ENCODE measurements at places on chromosomes 2 and 18.

DNA sequence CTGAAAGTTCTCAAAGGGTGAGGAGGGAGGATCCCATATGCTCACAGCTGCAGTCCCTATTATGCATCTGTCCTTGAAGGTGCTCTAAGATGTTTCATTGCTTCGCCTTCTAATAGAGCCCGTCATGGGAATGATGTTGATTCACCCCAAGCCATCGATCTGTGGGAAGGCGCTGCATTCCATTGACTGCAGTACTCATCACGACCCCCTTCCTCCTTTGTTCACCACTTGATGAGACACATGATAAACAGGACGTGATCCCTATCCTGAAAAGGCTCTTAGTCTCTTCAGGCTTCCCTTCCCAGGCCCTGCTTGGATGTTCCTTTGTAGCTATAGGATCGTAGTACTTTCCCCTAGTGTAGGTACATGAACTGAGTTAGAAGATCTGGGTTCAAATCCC lies 181.8 kb downstream of the AGPS start:
- no peak for DNase-seq

GRCh38 chr18:51029378-51029693 lies 677 bp upstream of the SMAD4 start:
- no peak for DNase-seq

GRCh38 chr2:233938676-233939370 lies 21.6 kb downstream of the TRPM8 start:
- no peak for DNase-seq

DNA sequence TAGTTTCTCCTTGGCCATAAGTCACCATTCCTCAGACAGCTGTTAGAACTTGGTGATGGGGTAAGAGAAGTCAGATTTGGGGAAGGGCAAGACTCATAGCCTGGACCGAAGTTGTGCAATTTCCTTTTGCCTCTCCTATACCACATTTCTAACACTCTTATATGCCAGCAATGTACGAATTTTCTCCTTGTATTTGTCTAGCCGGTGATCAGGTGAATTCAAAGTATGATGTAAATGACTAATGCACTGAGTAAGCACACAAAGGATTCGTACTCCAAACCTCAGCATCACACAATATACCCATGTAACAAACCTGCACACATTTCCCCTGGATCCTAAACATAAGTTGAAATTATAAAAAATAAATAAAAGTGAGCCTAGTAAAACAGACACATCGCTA lies 1143.5 kb upstream of the CELF4 start:
- no peak for DNase-seq

DNA sequence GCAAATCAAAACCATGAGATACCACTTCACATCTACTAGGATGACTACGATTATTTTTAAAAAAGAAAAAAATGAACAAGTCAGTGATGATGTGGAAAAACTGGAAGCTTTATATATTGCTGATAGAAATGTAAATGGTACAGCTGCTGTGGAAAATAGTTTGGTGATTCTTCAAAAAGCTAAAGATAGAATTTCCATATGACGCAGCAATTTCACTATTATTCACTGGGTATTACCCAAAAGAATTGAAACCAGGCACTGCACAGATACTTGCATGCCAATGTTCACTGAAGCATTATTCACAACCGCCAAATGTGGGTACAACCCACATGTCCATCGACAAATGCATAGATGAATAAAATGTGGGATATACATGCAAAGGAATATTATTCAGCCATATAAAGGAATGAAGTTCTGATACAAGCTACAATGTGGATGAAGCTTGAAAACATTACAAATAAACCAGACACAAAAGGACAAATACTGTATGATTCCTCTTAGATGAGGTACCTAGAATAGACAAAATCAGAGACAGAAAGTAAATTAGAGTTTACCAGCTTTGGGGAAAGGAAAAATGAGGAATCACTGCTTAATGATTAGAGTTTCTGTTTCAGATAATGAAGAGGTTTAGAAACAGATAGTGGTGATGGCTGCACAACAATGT lies 11.1 kb downstream of the RTTN start:
- no peak for DNase-seq

DNA sequence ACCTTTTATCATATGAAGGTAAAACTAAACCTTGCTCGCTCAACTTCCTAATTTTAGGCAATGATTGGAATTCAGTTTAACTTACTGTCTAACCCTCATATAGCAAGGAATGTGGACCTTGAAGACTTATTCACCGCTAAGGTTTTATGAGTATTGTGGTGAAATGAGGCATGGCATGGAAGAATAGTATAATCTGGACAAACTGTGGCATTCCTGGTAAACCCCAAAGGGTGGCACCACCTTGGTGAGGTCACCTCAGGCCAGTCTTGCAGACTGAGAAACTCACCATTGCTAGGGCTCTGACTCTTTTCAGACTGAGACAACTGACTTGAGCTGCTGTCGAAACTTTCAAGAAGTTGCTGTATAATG lies 51.1 kb upstream of the EHBP1 start:
- DNase-seq = no peak

DNA sequence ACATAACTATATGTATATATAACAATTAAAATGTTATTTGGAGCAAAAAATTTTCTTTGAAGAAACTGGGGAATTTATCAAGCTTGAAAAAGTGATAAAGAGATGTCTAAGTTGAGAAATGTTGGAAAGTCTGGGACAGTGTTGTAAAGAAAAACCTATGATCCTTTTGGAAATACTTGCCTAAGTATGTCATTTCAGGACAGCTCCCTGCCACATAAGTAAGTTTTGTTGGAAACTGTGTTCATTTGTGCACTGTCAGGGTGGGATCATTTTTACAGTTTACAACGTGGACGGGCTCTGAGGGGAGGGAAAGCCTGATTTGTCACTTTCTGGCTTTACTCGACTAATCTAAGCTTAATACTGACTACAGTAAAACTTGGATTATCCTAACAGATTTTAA lies 10.4 kb upstream of the COL3A1 start:
- no peak for DNase-seq

GRCh38 chr18:10213526-10213925 lies 240.9 kb upstream of the APCDD1 start:
- no peak for DNase-seq

DNA sequence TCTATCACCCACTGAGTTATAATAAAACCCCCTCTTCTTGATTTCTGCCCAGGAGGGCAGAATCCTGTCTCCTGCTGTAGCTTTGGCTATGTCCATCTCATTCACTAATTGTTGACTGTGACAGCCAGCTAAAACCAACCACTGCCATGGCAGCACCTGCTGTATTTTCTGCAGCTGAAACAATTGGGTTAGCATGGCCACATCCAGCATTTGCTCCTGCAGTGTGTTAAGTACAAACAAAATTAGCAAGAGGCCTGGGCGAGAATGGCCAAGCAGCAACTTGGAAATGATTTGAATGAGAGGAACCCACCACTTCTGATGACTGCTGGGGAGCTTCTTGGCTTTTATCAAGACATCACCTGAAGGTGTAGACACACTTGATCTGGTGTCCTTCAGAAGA lies 89.4 kb upstream of the LRRTM1 start:
- no peak for DNase-seq

- DNase-seq = no peak
These were observed 141.9 kb upstream of the SALL3 start for GRCh38 chr18:78837754-78838153.

DNA sequence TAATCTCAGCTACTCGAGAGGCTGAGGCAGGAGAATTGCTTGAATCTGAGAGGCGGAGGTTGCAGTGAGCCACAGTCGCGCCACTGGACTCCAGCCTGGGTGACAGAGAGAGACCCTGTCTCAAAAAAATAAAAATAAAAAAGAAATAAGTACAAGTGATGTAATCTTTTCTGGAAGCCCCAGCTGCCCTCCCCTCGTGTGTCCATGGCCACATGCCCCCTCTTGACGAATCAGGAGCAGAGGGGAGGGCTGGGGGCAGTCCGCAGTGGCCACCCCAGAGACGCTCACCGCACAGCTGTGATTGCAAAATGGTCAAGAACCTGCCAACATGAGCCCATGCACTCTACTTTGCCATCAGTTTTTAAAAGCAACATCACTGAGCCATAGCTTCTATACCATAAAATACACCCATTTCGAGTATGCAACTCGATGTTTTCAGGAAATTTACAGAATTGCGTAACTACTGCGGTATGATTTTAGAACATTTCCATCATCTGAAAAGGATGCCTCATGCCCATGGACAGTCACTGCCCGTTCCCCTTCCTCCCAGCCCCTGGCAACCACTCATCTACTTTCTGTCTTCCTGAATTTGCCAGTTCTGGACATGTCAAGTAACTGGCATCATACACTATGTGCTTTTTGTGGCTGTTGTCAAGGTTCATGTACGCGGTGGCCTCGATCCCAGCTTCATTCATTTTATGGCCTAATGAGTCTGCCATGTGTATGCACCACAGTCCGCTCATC lies 88.1 kb downstream of the NDUFA10 start:
- DNase-seq = no peak

DNA sequence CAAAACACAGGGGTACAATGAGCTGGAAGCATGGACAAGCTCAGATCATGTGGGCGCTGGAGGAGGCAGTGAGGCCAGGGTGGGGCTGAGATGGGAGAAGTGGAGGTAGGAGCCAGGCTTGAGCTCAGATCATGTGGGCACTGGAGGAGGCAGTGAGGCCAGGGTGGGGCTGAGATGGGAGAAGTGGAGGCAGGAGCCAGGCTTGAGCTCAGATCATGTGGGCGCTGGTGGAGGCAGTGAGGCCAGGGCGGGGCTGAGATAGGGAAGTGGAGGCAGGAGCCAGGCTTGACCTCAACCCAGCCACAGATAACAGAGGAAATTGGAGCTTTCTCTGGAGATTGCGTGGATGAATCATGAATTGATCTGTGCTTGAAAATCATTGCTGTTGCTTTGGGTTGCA lies 48.3 kb upstream of the TMEM18 start:
- no peak for DNase-seq

Data from non-pigmented ciliary epithelial cell (primary cell).